ENCODE measurements at places on chromosomes 1 and 21. TPM values are rescaled to one million over a fixed set of nuclear protein-coding genes. Genes with fewer than 3 reads are reported as not detected.

Gene ZSWIM5
- 0.24 TPM for polyA plus RNA-seq

Gene SRSF10
- 28.8 TPM for polyA plus RNA-seq

Gene OR2T29
- not detected for polyA plus RNA-seq

Gene ALG14
- polyA plus RNA-seq = 2.1 TPM

Gene PSMB2
- polyA plus RNA-seq = 117 TPM

Gene SELE
- polyA plus RNA-seq = 0.36 TPM

Gene S100A16
- polyA plus RNA-seq = 38.1 TPM

Gene SPATA46
- not detected for polyA plus RNA-seq

Measured in psoas muscle (tissue), 8 donors.